ENCODE measurements at places on chromosomes 3 and 15.

DNA sequence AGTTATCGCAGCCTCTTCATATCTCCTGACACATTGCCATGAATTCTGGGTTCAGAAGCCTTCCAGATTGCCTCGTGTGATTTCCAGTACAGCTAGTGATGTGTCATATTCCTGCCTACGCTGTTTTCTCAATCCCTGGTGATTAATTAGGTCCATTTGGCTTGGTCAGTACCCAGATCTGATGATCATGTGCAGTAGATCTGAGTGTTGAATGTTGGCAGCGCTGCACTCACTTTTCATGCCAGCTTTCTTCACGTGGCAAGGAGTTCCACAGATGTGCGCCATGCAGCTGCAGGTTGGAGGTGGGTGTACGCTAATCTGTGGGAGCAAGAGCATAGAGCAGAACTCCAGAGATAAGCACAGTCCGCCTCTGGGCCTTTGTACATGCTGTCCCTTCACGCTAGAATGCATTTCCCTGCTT is 86.9 kb upstream of the COL6A5 start:
- no peak for DNase-seq

DNA sequence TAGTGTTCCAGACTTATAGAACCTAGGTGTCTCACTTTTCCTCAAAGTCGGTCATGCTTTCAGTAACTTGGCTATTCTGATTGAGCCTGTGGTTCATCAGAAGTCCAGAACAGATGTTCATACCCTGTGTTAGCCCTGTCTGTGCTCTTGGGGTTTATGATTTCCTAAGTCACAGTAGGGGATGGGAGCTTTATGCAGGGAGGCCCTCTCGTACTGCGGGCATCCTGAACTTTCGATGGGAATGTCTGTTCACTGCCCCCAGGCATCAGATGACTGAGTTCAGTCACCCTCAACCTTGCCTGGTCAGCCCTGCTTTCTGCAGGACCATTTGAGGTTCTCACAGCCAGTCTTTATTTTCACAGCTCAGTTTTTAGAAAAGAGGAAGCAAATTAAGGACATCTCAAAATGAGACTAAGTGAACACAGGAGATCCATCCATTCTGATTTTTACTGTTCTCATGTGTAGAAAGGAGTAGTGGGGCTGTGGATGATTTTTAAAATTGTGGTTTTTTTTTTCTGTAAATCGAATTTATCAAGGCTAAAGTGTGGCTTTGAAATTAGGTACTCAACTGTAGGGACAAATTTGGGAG is 71.3 kb downstream of the CMTM8 start:
- DNase-seq: no peak

DNA sequence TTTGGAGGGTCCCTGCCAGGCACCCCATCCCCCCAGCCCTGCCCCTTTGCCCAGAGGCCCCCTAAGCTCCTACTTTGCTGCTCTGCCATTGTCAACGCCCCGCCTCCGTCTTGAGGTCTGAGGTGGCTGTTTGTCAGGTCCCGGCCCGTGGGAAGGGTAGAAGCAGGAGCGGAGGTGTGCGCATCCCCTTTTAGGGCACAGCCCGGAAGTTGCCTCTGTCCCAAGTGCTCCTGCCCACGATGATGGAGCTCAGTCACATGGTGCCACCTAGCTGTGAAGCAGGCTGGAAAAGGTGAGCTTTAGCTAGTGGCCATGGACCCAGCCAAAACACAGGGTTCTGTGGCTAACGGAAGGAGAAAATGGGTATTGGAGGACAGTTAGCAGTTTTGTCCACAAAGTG is 28.5 kb upstream of the LCTL start:
- no peak for DNase-seq

- no peak for DNase-seq
Observed at GRCh38 chr3:59334585-59334984, 284.8 kb upstream of the CFAP20DC start.

- DNase-seq: peak; percentile 11
Observed at GRCh38 chr3:51389423-51390183, 1.5 kb upstream of the RBM15B start.

DNA sequence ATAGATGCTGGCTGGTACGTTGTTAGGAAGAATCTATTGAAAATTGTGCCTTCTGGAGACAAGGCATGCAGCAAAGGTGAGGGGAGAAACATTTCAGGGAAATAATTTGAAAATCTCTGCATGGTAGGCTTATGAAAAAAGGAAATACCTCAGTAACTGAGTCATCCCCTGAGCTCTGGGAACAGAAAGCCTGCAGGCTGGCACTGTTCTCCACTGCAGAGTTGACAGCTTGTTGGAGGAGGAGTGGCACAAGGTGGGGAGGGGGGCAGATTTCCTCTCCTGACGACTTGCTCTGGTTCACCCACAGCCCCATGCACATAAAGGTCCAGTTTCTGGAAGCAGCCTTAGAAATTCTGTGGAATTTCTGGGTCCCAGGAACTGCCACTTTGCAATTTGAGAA is 179.4 kb downstream of the ABHD5 start:
- DNase-seq: no peak

Measured in activated gamma-delta T cell (primary cell).